Posterior cingulate gyrus (tissue), 11 donors: ENCODE measurements at places on chromosomes 12 and 14.

DNA sequence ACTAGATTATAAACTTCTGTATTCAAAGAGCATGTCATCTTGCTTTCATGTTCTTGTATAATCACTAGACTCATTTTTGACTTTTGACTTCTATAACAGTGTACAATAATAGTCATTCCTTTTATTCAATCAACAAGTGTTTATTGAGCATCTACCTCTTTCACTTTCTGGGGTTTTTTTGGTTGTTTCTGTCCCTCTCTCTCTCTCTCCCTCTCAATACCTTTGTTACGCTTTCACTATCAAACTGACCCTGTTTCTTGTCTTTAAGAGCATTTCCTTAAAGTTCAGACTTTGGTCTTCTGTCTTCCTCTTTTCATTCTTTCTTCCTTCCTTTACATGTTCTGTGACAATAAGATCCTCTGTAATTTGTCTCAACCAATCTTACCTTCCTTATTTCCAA is 49.5 kb downstream of the GPR137C start:
- DNase-seq: no peak

- no peak for DNase-seq
These were observed 10.5 kb upstream of the TMED2 start for GRCh38 chr12:123573870-123574269.

DNA sequence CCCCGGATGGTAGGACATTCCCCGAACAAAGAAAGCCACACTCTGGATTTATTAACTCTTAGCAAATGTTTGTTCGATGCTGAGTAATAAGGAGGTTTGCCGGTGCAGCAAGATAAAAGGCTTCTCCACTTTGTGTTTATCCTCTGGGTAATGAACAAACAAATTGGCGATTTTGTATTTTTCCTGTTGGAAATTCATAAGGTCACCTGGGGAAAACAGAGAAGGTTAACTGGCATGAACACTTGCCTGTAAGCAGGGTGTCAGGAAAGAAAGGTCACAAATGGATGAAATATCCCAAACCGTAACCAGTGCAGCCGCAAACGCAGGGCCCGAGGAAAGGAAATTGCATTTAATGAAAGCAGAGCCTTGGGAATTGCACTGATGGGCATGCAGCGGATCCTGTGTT is 132.8 kb downstream of the RMST start:
- DNase-seq: no peak

GRCh38 chr14:105315211-105315721 is 718 bp downstream of the PACS2 start:
- DNase-seq: no peak

- no peak for DNase-seq
These were observed 7.5 kb upstream of the LRP1-AS start for GRCh38 chr12:57154804-57155434.

DNA sequence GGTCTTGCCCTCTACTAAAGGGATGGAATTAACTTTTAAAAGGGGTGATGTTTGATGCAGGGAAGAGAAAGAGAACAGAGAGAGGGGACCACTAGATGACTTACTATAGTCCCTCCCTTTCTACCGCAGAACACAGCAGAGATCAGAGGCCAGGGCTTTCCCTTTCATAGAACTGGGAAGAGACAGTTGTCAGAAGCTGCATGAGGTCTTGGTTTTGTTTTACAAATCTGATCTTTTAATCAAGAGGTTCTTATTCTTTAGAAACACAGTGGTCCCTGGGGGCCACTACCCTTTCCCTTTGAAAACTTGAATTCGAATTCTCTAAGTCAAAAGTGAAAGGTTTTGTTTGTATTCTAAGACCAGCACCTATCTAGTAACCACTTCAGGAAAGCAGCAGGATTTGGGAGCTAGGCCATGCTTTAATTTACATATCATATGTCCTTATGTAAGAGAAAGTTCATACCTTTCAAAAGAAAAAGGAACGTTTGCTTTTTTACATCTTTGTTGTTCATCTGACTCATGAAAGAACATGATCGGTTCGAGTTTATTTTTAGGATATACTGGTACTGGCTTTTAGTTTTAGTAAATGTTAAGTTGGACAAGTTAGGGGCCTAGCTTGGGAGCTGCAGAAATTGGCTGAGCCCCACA is 6.3 kb downstream of the FBXL14 start:
- no peak for DNase-seq
